ENCODE measurements at places on chromosomes 13 and 19. TPM values are rescaled to one million over a fixed set of nuclear protein-coding genes. Genes with fewer than 3 reads are reported as not detected.

- H3K36me3 ChIP-seq = peaks cover 3% of the 10 kb centered on the region
- DNase-seq = peak; percentile 59
- peaks cover 21% of the 10 kb centered on the region for H3K4me1 ChIP-seq
- H3K27me3 ChIP-seq = peaks cover 6% of the 10 kb centered on the region
These were observed 1.3 kb downstream of the TSHZ3 start for GRCh38 chr19:31347828-31348392.

- H3K4me3 ChIP-seq = no peak overlapping the region
- no peaks in the 10 kb centered on the region for H3K27me3 ChIP-seq
- DNase-seq = peak; percentile 75
- no peak overlapping the region for H3K27ac ChIP-seq
- no peaks in the 10 kb centered on the region for H3K4me1 ChIP-seq
These were observed 18.5 kb downstream of the CYP2A6 start for GRCh38 chr19:40831502-40832430.

- H3K36me3 ChIP-seq = no peaks in the 10 kb centered on the region
- no peaks in the 10 kb centered on the region for H3K27me3 ChIP-seq
- H3K4me1 ChIP-seq = no peaks in the 10 kb centered on the region
- no peak overlapping the region for H3K4me3 ChIP-seq
- DNase-seq = no peak
These were observed 41.9 kb upstream of the ZNF536 start for GRCh38 chr19:30330266-30330665.

GARIN5A gene
- not detected for total RNA-seq

FBXO46 gene
- total RNA-seq = 19.6 TPM

DNA sequence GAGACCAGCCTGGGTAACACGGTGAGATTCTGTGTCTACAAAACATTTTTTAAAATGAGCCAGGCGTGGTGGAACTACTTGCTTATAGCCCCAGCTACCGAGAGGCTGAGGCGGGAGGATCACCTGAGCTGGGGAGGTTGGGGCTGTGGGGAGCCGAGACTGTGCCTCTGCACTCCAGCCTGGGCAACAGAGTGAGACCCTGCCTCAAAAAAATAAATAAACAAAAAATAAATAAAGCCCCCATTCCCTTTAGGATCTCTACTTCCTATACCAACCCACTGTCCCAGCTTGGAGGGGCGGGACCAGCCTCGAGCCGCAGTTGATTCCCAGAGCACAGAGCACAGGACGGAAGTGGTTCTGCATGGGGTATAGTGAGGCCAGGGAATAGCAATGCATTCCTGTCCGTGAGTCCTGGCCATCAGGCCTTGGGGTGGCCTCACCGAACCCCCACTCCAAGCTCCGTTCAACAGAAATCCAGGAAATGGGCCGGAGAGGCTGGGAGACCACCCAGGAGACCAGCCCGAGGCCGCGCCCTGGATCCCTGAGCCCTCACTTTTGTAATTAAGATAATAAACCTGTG is 4.9 kb upstream of the PTBP1 start:
- no peak overlapping the region for H3K4me3 ChIP-seq
- DNase-seq = no peak
- H3K4me1 ChIP-seq = no peaks in the 10 kb centered on the region
- H3K27ac ChIP-seq = no peak overlapping the region

DNA sequence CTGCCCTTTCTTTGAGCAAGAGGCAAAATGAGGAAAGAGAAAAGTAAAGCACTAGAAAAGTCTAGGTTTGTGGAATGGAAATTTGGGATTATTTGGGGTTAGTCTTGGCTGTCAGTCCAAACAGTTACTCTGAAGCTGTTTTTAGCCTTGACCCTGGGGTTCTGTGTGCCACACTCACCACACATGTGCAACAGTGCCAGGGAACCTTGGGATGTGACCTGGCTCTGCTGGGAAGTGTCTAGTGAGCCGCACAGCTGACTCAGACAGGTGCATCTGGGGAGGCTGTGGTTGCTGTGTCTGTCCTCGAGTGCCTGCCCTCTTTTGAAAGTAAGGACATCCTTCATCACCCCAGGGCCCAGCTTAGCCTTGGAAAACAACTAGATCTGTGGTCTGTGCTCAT is 15.8 kb downstream of the MICOS13 start:
- H3K4me3 ChIP-seq = no peak overlapping the region
- H3K36me3 ChIP-seq = peaks cover 58% of the 10 kb centered on the region
- H3K27me3 ChIP-seq = no peaks in the 10 kb centered on the region
- peaks cover 4% of the 10 kb centered on the region for H3K4me1 ChIP-seq
- no peak for DNase-seq

GRCh38 chr13:24459726-24460125 is 52.9 kb downstream of the PARP4 start:
- no peaks in the 10 kb centered on the region for H3K27me3 ChIP-seq
- peaks cover 33% of the 10 kb centered on the region for H3K36me3 ChIP-seq

DNA sequence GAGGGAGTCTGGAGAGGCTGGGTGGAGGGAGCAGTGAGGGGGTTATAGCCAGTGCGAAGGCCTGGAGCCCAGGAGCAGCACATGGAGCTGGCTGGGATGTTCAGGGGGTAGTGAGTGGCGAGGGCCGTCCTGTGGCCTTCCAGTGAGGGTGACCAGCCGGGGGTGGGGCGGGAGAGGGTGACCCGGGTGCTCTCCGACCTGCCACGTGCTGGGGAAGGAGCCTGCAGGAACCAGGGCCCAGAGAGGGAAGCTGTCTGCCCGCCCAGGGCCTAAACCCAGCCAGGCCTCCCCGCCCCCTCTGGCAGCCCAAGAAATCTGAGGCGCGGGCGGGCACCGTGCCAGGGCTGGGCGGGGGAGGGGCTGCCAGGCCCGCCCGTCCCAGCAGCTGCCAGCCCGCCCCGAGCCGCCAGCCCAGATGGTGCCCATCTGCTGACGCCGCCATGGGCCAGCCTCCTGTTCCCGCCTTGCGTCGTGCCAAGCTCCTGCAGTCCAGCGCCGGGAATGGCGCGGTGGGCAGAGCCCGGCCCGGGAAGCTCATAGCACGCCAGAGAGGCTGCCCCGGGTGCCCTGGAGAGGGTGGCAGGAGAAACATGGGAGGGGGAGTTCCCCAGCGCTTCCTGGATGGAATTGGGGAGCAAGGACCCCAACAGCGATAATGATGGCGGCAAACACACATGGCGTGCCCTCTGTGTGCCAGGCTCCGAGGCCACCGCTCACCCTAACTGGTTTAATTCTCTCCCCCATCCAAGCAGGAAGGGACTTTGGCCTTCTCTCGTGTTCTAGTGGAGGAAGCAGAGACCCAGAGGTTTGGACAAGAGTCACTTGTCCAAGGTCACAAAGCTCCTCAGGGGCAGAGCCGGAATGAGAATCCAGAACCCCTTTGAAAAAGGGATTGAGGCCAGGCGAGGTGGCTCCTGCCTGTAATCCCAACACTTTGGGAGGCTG is 21.5 kb downstream of the NFIC start:
- peaks cover 14% of the 10 kb centered on the region for H3K4me1 ChIP-seq
- H3K27me3 ChIP-seq = no peaks in the 10 kb centered on the region
- H3K27ac ChIP-seq = no peak overlapping the region
- H3K4me3 ChIP-seq = no peak overlapping the region

CEACAM21 gene
- 2.4 TPM for total RNA-seq

CLDND2 gene
- 1.4 TPM for total RNA-seq

GRCh38 chr19:55279340-55279739 is 570 bp downstream of the HSPBP1 start:
- H3K27ac ChIP-seq = peak overlapping the region; percentile 74
- no peaks in the 10 kb centered on the region for H3K36me3 ChIP-seq
- DNase-seq = no peak
- no peaks in the 10 kb centered on the region for H3K27me3 ChIP-seq
- H3K4me3 ChIP-seq = peak overlapping the region; percentile 90
- peaks cover 3% of the 10 kb centered on the region for H3K4me1 ChIP-seq

- H3K4me1 ChIP-seq = no peaks in the 10 kb centered on the region
- H3K27me3 ChIP-seq = no peaks in the 10 kb centered on the region
- no peak for DNase-seq
- no peak overlapping the region for H3K4me3 ChIP-seq
These were observed 9.1 kb downstream of the CACTIN start for GRCh38 chr19:3617463-3617862.

CD177 gene
- not detected for total RNA-seq

DNA sequence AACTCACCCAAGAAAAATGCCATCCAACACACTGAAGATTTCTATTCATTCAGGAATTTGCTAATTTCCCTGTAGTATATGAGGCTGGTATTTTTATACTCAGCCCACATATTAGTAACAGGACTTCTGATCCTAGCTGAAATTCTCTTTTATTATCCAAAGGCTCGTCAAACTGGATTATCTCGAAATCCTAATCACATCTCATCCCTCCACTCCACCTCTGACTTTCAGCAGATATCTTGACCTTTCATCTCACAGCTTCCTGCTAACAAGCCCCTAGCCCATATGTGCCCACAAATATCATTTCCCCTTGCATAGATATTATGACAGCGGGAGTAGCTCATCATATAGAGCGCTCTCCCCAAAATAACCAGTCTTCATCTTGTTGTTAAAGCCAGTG is 279.7 kb downstream of the FGF14 start:
- no peaks in the 10 kb centered on the region for H3K36me3 ChIP-seq
- DNase-seq = no peak
- H3K27me3 ChIP-seq = no peaks in the 10 kb centered on the region
- no peak overlapping the region for H3K4me3 ChIP-seq

DNA sequence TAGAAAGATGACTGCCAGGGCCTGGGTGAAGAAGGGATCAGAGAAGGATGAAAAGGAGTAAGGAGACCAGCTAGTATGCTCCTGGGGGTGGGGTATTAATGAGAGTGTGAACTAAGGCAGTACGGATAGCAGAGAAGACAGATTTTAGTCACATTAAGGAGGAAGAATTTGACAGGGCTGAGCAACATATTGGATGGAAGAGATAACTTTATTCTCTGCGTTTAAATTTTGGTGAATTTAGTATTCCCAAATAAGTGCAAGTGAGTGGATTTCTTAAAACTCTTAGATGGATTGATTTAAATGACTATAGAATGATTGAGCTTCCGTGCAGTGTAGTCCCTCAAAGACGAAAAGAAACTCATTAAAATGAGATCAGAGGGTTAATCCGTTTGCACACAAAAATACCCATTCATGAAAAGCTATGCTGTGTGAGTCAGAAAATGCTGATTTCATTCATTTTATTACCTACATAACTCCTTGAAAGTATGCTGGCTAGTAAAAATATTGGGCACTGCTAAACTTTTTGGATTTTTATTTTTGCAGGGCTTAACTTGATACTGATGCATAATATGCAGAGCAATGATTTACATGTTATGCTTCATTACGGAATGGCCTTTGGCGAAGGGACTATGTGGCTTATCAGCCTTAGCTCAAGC is 54.1 kb downstream of the WDFY2 start:
- H3K4me3 ChIP-seq = peak overlapping the region; percentile 12
- H3K36me3 ChIP-seq = no peaks in the 10 kb centered on the region
- peak overlapping the region; percentile 8 for H3K27ac ChIP-seq
- H3K27me3 ChIP-seq = no peaks in the 10 kb centered on the region

NALCN gene
- 1.1 TPM for total RNA-seq

- peaks cover 35% of the 10 kb centered on the region for H3K4me1 ChIP-seq
- H3K36me3 ChIP-seq = no peaks in the 10 kb centered on the region
- H3K27me3 ChIP-seq = no peaks in the 10 kb centered on the region
- H3K27ac ChIP-seq = peak overlapping the region; percentile 14
- H3K4me3 ChIP-seq = no peak overlapping the region
These were observed 5.3 kb downstream of the SLC27A1 start for GRCh38 chr19:17475541-17476115.

- H3K4me1 ChIP-seq = no peaks in the 10 kb centered on the region
- H3K4me3 ChIP-seq = no peak overlapping the region
- H3K27me3 ChIP-seq = no peaks in the 10 kb centered on the region
These were observed 14.4 kb upstream of the MYDGF start for GRCh38 chr19:4684312-4685095.

GRCh38 chr13:102911336-102911735 is 65.5 kb downstream of the ERCC5 start:
- no peak overlapping the region for H3K4me3 ChIP-seq

DNA sequence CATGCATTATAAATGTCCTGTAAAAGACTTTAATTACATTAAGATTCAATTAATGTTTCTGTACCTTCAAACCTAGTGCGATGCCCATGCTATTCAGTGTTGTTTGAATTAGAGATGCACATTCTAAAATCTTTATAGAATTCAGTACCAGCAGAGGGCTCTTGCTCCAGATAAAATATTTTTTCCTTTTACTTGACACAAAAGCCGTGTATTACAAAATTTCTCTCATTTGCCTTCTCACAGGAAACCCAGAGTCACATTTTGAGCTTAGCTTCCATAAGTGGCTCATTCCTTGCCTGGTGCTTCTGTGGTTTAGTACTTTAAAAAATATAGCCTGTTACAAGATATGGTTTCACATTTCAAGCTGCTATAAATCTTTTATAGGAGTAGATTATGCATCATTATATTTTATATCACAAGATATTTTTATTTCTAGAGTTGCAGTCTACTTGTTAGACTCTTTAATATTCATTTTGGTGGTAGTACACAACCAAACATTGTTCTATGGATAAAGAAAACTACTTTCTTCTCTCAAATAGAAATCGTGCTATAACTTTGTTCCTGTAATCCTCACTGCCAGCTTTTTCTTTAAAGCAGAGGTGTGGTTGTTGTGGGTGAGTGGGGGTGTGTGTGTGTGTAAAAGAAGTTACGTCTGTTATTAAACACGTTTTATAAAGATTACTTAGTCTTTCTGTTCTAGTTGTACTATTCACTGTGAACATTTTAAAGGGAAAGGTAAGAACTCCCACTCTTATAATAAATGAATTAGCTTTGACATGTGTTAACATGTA is 101.4 kb downstream of the RNF17 start:
- H3K27ac ChIP-seq = no peak overlapping the region
- no peaks in the 10 kb centered on the region for H3K27me3 ChIP-seq
- H3K4me3 ChIP-seq = no peak overlapping the region
- no peak for DNase-seq

DNA sequence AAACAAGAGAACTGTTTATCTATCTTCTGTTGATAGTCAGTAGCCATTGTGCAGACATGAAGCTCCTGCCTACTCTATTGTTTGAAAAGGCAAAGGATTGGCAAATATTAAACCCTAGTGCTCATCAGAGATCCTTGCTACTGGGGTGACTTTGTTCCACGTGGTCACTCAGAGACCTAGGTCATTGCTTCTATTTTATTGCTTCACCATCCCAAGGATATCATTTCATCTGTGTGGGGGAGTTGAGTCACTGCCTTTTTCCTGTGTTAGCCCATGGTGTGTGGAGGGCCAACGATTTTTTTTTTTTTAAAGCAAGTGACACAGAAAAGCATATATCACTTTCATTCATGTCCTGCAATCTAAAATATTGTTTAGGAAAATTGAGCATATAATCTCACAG is 254.1 kb upstream of the RXFP2 start:
- no peaks in the 10 kb centered on the region for H3K36me3 ChIP-seq
- no peak for DNase-seq
- no peaks in the 10 kb centered on the region for H3K4me1 ChIP-seq
- H3K27ac ChIP-seq = no peak overlapping the region
- H3K27me3 ChIP-seq = no peaks in the 10 kb centered on the region

DNA sequence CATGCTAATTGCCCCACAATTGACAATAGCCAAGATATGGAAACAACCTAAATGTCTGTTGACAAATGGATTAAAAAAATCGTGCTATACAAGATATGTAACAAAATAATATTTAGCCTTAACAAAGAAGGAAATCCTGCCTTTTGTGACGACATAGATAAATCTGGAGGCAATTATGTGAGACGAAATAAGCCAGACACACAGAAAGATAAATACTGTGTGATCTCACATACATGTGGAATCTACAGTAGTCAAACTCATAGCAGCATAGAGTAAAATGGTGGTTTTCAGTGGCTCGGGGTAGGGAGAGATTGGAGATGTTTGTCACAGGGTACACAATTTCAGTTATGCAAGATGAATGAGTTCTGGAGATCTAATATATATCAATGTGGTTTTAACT is 895.8 kb downstream of the SLITRK6 start:
- H3K4me1 ChIP-seq = no peaks in the 10 kb centered on the region
- H3K27ac ChIP-seq = no peak overlapping the region
- DNase-seq = no peak
- no peaks in the 10 kb centered on the region for H3K36me3 ChIP-seq
